ENCODE measurements at places on chromosomes 12 and 14.

DNA sequence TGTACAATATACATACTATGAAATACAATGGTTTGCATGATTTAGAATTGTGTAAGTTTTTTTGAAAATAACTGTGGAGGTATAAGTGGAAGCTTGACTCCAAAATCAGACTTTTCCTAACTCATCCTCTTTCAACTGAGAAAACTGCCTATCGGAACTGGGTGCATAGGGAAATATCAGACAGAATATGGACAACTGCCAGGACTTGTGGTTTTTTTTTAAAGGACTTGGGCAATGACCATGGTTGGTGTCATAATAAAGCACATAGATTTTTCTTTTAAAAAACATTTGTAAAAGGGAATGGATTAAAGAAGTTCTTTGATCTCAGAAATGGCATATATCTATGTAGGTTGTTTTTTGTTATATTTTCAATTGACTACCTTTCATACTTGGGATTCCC is 53.3 kb upstream of the LRRK2 start:
- no peak for DNase-seq

GRCh38 chr12:14936224-14936861 is 2.0 kb downstream of the ERP27 start:
- no peak for DNase-seq

GRCh38 chr12:104520242-104520900 is 63.6 kb downstream of the CHST11 start:
- DNase-seq: no peak

- peak; percentile 29 for DNase-seq
Measured at GRCh38 chr12:89040146-89040964, 311.9 kb downstream of the DUSP6 start.

DNA sequence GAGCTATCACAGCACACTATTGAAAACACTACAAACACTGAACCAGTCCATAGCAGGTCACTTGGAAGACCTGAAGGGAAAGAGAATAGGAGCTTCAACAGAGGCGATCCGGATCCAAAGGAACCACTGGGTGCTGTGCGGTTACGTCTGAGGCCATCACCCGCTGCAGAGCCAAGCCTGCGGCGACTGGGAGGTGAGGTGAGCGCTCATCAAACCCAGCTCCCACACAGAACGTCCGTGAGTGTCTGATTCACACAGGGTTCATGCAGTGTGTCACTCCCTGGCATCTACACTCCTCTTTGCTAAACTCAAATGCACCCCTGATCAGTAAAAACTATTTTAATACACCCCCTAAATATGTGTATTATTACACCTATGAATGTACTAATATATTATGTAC is 64.1 kb downstream of the TMEM132D start:
- no peak for DNase-seq

DNA sequence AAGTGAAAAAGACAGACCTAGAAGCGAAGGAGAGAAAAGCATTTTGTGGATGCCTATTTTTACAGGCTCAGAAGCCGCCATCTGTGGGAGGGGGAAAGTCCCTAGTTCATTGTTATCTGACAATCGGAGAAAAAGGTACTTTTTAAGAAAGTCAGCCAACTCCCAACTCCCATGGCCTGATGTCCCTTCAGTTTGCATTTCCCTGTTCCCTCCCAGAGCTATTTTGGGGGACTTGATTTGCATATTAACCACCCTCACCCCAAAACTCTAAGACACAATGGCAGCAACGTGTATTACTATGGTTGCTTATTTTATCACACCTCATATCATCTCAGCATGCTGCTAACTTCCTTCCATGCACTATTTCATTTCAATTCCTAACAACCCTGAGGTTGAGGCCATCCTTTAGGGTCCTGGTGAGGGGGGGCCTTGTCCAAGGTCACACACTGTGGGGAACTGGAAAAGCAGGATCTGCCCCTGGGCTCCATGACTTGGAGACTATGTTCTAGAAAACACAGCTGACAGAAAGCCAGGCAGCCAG is 18.7 kb downstream of the HVCN1 start:
- no peak for DNase-seq

DNA sequence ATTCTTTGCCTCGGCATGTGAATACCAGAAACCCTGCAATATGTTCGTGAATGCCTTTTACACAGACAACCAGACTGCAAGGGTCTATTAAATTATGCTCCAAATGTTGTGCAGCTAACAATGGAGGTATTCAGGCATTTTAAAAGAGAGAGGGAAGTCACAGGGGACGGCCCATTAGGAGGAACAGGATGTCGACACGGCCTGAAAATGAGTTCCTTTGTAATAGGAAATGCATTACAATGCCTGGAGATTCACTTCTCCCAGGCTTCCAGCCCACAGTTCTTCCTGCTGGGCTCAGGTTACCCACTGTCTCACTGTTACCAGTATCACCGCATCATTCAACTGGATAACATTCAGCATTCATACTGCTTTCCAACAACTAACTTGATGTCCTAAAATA is 2.5 kb downstream of the DUSP6 start:
- DNase-seq: peak; percentile 26

- no peak for DNase-seq
Measured at GRCh38 chr12:131063960-131064359, 110.3 kb downstream of the ADGRD1 start.

DNA sequence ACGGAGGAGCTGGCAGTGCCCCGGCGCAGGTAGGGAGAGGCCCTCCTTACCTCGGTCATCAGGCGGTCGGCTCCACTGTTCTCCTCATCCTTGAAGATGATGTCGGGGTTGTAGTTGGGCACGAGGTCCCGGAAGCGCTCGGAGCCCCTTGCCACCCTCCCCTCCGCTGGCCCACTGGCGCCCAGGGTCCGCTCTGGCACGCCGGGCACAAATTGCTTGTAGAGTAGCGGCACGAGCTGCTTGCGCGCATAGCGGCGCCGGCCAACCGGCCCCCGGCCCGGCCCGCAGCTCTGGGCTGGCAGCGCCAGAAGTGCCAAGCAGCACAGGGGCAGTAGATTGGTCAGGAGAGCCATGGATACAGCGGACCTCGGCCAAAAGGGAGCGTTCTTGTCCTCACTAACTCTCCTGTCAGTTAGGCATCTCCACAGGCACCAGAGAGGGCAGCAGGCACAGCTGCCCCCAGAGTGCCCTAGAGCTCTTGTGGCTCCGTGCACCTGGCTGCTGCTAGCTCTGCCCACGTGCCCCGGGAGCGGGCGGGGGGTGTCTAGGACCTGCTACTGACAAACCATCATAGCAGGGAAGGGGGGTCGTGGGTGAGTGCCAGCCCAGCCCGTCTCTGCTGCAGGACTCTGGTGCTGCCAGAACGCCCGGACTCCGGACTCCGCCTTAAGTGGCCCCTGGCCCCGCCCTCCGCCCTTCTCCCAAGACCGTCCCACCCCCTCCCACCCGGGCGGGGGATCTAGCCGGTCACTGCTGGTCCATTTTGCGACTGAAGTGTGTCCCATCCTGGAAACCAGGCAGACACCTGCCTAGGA is at the start of gene DHH:
TSS of gene DHH (minus strand) at position 642 of the 815 bp plus-strand sequence. CDS start at position 353, 289 bp downstream.
- no peak for DNase-seq

DNA sequence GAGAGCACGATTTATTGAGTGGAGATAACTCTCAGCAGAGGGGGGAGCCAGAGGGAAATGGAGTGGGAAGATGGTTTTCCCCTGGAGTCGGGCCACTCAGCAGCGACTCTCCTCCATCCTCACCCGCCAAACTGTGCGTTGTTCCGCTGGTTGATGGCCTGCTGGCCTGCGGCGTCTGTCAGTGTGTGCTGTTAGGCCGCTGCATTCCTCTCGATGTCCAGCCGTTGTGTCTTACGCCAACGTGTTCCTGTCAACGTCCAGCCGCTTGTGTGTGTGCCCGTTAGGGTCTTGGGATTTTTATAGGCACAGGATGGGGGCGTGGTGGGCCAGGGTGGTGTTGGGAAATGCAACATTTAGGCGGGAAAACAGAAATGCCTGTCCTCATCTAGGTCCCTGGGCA is 69.2 kb downstream of the PTPRQ start:
- DNase-seq: no peak

- peak; percentile 93 for DNase-seq
Measured at GRCh38 chr12:25830456-25830855, 128.0 kb upstream of the RASSF8 start.

GRCh38 chr12:16531621-16532020 is 74.3 kb downstream of the LMO3 start:
- DNase-seq: no peak

DNA sequence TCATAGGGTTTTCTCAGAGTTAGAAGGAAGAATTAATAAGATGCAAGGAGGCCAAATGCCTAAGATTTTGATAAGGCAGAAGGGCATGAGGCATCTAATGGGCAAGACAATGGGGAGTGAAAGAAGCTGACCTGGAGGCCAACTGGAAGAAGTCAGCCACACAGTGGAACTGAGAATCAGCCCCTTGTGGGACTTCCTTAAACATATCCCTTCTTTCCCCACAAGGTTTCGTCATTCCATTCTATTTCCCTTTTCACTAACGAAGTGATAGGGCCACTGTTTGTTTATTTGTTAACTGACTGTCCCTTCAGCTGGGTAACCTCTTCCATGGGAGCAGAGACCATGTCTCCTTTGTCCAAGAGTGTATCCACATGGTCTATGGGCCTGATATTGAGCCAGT is 86.2 kb downstream of the HELB start:
- no peak for DNase-seq

- peak; percentile 88 for DNase-seq
Measured at GRCh38 chr12:1606021-1606622, 11.7 kb upstream of the FBXL14 start.

- DNase-seq: no peak
Measured at GRCh38 chr12:124586756-124587155, 19.3 kb upstream of the NCOR2 start.

GRCh38 chr14:67679006-67679405 is 4.6 kb upstream of the VTI1B start:
- DNase-seq: no peak

GRCh38 chr14:34201909-34202637 is 251.2 kb upstream of the EGLN3 start:
- no peak for DNase-seq

DNA sequence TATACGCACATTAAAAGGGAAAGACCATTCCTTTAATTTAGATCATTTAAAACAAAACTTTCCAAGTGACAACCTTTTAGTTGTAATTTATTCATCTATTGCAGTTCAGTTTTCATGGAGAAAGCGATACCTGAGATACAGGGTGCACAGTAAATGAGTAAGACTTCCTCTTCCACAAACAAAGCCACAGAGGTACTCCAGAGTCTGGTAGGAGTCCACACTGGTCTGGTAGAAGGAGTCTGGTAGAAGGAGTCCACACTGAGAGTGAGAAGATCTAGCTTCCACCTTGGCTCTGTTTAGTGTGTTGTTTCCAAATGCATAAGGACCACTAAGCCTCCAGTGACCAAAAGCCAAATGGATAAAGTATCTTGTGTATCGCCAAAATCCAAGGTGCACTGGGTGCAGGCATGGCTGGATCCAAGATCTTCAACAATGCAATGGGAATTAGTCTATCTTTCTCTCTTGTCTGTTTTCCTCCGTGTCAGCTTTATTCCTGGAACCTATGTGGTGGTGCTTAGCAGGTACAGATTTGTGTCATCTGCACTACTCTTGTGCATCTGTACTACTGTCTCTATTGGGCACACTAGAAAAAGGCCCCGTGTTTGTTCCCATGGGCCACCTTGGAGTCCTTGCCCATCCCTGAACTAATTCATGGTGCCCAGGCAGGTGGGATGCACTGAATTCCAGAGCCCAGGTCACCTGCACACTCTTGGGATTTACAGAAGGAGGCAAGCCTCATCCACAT is 331.1 kb downstream of the BCL11B start:
- DNase-seq: no peak

GRCh38 chr14:72822946-72823611 is 70.8 kb downstream of the DPF3 start:
- no peak for DNase-seq

DNA sequence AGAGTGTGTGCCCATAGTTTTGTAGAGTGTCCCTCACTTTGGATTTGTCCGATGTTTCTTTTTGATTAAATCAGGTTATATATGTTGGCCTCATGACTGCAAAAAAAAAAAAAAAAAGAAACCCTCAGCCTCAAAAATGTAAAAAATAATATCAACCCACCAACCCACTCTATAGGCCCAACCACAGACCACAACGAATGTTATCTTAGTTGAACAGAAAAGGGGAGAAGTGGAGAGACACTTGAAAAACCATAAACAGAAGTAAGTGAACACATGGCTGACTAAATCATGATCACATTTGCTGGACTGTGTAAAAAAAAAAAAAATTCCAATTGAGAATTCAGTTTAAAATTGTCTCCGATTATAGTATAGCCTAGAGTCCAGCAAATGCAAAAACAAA is 45.5 kb upstream of the ST8SIA1 start:
- no peak for DNase-seq
